Activated T-cell treated with anti-CD3 and anti-CD28 coated beads, Interleukin-2, amount 50 U/mL, for 72 hours (primary cell): ENCODE measurements at places on chromosomes 5 and 9.

- DNase-seq, result no peak
Measured at GRCh38 chr5:171258737-171259415, 50.2 kb upstream of the TLX3 start.

DNA sequence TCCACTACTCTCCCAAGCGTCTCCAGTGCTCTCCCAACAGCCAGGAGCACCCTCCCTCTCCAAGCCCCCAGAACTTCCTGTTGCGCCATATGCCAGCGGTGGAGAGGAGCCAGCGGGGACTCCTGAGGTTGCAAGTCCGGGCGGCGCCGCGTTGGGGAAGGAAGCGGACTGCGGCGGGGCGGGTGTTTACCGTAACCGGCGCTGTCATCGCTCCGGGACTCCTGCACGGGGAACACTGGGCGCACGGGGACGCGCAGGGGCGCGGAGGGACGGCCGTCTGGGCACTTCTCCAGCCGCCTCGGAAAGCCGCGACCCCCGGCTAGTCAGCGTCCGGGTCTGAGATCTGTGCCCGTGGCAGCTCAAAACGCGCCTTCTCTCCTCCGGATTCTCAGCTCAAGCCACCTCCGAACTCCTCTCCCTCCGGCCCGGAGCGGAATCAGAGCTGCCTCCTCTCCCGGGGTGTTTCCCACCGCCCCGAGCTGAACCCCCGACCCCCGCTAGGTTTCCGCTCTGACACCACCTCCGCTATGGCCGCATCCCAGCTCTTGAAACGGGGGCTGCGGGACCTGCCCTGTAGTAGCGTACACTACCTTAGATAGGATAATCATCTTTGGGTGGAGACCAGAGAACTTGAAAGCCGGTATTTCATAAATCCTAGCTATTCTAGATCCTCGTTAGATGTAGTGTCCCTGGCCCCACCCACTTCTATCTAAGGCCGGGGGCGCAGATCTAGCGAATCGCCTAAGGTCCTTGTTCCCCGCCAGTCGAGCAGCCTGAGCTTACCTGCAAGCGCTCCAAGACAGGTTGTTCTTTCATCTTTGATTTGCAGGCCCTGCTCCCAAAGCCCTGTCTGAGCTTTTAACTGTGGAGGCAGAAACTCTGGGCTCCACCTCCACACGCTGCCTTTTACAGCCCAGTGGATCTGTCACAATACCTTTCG is at the start of gene TRPM6:
TSS of gene TRPM6 (minus strand) at position 881 of the 940 bp plus-strand sequence. CDS start at position 816, 65 bp downstream.
- DNase-seq, result peak; percentile 41

- DNase-seq, result peak; percentile 81
Measured at GRCh38 chr5:138543730-138544104, 681 bp upstream of the ETF1 start.

GRCh38 chr9:93122721-93123221 is 11.3 kb downstream of the NINJ1 start:
- no peak for DNase-seq

DNA sequence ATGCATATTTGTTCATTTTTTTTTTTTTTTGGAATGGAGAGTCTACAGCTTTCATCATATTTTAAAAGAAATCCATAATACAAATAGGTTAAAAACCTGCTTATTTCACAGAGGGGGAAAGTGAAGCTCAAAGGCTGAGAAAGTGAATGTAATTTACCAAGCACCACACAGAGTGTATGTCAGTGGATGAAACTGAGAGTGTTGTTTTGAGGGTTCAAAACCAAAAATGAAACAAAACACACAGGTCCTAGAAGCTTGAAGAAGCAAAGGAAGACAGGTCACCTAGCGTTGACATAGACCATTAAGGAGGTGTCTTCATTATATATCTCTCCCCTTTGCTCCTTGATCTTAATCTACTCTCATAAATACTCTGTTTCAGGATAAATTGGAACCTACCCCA is 7.5 kb downstream of the NMUR2 start:
- DNase-seq, result no peak

DNA sequence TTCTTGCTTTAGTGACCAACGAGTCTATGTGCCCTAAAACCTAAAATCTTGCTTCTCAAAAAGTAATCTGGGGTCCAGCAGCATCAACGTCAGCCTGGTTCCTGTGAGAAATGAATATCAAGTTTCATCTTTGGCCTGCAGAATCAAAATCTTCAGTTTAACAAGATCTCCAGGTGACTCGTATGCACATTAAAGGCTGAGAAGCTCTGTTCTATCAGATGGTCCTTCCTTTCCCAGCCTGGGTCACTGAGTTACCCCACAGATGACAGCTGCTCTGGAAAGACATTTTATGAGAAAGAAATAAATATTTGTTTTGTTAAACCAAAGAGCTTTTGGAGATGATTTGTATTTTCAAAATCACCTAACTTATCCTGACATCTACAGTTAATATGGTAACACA is 75.8 kb downstream of the ADAMTSL1 start:
- no peak for DNase-seq

DNA sequence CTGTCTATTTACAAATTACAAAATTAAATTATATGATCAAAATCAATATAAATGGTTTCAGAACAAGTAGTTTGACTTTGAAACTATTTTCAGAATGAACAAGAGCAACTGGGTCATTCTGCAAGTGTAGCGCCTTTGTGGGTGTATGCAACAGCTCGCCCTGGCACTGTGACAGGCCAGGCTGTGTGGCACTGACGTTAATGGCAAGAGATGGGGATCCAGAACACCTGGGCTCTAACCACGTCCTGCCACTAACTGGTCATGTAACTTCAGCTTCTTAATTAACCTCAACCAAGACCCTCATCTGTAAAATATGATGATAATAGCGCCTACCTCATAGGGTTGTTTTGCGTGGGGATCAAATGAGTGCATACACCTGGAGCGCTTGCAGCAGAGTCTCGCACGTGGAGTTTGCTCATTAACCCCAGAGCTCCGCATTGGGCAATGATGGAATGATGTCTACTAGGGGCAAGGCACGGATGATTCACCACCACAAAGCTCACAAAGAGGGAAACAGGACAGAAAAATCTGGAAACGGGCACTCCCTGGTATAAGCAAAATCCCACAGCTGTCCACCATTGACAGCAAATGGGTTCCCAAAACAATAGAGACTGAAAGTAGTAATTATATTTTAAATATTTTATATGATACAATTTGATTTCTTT is 639.4 kb downstream of the SEMA5A start:
- no peak for DNase-seq

DNA sequence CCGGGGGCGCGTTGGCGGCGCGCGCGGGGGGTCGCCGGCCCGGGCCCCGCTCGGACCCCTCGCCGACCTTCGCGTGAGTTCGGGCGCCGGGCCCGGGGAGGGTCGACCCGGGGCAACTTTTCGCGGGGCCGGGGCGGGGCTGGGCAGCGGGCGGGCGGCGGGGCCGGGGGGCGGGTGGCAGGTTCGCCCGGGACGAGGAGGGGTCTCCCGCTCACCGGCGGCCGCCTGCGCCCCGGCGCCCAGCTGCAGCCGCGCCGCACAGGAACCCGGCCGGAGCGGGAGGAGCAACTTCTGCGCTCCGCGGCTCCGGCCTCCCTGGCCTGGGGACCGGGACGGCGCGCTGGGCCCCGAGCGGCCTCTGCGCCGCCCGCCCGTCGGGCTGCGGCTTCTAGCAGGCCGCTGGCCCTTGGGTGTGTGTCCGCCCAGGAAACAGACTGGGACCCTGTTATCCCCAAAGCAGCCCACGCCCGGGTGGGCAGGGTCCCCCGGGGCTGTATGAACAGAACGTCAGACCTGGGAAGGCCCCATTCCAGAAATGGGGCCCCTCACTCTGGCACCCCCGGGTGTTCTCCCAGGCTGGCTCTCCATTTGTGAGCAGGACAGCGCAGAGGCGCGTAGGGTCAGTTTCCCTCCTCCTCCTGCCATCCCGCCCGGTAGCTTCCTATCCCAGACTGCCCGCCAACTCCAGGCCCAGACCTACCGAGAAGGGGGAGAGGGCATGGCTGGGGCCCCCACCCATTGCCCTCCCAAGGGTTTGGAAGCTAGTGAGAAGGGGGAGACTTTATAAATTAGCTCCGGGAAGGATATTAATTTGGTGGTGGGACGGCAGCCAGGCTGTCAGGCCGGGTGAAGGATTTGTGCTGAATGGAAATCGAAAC is 708 bp downstream of the RXRA start:
- DNase-seq, result no peak

DNA sequence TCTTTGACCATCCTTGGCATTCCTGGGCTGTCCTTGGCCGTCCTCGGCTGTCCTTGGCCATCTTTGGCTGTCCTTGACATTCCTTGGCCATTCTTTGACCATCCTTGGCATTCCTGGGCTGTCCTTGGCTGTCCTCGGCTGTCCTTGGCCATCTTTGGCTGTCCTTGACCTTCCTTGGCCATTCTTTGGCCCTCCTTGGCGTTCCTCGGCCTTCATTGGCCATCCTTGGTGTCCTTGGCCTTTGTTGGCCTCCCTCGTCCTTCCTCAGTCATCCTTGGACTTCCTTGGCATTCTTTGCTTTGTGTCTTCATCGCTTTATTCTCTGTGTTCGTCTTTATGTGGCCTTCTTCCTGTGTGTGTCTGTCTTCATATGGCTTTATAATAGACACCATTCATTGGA is 20.7 kb downstream of the NDUFS6 start:
- DNase-seq, result no peak

GRCh38 chr9:125536167-125536772 is 170.7 kb downstream of the MAPKAP1 start:
- no peak for DNase-seq
